CD4-positive, alpha-beta T cell treated with Interleukin-15 for 4 hours (primary cell): ENCODE measurements at places on chromosomes 16 and 17.

DNA sequence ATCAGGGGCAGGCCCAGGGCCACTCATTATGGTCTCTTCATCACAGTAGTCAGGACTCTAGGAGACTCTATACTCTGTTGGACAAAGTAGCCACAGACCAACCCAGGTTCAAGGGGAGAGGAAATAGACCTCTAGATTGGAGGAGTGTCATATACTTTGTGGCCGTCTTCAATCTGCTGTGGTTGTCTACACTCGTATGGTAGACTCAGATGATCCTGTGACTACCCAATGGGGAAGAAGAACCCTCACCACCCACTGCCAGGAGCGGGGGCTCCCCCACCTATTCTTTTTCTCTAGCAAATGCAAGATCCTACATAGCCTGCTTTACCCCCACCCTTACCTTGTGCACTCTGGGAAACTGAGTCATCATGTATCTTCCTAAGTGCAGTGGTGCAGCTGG lies 80.5 kb downstream of the KSR1 start:
- no peak for DNase-seq

DNA sequence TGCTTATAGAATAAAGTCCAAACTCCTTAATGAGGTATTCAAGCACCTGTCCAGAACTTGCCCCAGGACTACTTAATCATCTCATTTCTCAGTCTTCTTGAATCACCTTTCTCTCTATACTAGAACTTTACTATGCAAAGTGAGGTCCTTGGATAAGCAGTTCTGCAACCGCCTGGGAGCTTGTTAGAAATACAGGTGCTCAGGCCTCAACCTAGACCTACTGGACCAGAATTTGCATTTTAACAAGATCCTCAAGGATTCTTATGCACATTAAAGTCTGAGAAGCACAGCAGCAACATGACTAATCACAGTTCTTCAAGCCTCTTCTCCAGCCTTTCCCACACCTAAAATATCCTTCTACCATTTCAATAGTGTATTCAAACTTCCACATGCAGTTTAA lies 61.7 kb downstream of the GRB7 start:
- no peak for DNase-seq

DNA sequence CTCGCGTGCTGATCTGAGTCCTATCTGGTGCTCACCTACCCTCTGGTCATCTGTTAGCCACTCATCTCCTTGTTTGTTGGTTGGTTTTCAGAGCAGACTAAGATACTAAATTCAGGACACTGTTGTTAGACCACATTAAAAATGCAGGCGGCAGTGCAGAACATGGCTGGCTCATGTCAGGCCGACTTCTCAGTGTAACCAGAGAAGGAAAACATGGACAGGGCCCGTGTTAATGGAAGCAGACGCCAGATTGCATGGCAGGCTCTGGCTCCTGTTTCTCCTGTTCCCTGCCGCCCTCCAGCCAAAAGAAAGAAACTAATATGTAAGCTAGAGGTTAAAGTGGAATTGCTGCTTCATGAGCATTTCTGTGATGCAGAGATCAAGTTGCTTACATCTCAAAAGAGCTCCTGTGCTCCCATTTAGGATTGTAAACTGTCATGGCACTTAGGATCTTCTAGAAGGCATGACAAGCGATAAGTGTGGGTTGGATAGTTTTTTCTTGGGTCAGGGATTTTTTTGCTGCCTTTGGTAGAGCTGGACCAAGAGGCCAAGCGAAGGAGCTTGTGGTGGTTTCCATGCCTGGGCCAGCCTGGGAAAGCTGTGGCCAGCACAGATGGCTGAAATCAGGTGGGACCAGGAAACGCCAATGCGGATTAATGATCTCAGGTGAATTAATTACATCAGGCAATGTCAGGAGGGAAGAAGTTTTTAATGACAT lies 56.1 kb downstream of the YPEL2 start:
- DNase-seq, result no peak

DNA sequence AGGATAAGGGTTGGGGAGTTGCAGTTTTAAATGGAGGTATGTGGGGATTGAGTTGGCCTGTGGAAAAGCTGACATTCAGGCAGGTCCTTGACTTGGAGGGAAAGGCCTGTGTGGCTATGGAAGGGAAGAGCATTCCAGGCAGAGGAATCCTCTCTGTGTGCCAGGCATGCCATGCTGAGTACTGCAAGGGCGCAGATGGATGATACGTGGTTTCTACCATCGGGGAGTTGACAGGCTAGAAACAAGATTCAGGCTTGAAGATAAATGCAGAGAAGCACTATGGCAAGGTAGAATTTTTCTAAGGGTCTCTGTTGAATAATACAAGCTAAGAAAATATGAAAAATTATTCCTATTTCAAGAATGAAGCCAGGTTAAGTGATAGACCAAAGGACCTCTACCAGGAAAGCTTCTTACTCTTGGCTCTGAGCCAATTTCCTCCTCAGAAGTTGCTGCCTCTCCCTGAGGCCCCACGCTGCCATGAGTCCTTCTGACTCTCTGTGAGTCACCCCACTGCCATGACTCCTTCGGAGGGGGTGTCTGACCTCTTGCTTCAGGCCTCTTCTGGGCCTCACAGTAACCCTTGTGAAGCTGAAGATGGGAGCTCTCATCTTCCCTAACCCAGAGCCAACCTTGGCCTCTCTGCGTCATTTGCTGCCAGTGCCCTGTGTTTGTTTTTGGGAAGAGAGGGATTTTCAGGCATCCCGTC lies 75.8 kb downstream of the WNT3 start:
- no peak for DNase-seq

- no peak for DNase-seq
Observed at GRCh38 chr17:76243826-76244679, 3.8 kb upstream of the RNF157 start.

DNA sequence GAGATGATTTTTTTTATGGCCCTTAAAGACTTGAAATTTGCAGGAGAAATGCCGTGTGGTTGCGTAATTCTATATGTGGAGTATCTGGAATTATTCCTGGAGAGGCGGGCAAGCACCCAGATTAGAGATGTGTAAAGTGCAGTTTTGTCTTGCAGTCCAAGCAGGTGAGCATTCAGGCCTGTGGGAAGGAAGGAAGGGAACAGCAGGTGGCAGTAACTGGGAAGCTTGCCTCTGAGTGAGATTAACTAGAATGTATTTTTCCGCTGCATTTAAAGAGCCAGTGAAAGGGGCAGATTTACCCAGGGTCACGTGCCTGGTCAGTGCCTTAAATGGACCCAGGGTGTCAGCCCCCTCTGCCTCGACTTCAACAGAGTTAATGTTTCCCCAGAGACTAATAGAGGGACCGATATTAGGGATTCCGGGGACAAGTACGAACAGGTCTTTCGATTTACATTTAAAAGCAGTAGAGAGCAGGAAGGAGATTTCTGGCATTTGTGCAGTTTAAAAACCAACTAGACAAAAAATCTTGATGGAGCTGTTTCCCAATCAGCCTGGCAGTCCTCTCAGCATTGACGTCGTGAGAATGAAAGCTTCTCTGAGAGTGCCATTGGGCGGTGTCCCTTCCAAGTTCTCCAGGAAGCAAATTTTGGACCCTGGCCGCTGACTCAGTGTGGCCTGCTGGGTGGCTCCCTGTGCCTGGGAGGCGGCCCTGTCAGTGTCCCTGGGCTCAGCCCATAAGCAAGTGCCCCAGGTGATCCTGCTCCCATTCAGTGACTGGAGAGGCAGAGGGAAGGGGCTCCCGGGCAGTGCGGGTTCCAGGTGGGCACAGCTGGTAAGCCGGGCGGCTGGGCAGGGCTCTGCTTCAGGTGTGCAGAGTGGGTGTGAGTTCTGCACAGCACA lies 38.2 kb downstream of the KSR1 start:
- DNase-seq, result no peak

DNA sequence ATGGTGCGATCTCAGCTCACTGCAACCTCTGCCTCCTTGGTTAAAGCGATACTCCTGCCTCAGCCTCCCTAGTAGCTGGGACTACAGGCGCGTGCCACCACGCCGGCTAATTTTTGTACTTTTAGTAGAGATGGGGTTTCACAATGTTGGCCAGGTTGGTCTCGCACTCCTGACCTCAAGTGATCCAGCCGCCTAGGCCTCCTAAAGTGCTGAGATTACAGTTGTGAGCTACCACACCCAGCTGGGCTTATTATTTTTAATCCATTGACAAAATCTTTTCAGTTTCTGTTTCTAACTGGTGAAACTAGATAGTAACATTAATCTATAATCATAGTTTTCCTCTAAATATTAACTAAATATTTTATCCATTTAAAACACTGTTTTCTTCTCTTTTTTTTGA lies 5.9 kb downstream of the FAM234A start:
- DNase-seq, result no peak

GRCh38 chr17:50396261-50397110 lies 837 bp downstream of the LRRC59 start:
- no peak for DNase-seq

- DNase-seq, result no peak
Observed at GRCh38 chr17:28145348-28145747, 102.9 kb downstream of the NLK start.

GRCh38 chr17:10052106-10052813 lies 146.1 kb downstream of the GAS7 start:
- no peak for DNase-seq

DNA sequence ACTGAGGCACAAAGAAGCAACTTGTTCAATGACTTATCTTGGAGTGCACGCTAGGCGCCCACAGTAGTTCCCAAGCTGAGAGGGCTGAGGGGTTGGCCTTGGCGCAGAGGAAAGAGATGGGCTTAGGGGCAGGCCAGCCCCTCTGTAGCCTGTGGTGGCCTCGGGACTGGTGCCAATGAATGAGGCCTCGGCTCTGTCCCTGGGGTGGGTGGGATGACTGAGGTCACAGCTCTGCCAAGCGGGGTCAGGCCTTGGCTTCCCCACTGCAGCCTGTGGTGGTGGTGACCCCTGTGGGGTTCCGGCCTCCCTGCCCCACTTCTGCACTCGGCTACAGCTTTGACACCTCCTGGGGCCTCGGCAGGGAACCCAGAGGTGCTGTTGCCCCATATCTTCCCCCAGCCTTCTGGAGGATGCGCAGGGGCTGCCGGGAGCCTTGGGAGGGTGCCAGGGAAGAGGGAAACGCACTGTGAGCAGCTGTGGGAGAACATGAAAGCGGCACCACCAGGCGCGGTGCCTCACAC lies 46.0 kb downstream of the BEAN1 start:
- DNase-seq, result no peak

DNA sequence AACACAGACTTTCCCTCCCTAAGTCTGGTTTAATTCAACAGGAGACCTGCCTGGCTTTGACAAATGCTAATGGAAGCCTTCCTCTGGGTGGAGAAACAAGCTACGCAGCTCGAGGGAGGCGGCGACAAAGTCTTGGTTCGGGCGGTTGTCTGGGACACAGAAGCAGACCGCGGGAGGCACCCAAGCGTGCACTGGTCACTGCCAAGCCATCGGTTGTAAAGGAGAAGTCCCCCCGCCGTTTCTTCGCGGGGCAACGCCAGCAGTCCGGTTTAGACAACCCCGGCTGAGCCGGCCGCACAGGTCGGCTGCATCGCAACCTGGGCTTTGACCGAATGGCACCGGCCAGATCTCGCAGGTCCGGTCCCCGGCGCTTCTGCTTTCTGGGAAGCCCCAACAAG lies 586 bp downstream of the GLYR1 start:
- no peak for DNase-seq

DNA sequence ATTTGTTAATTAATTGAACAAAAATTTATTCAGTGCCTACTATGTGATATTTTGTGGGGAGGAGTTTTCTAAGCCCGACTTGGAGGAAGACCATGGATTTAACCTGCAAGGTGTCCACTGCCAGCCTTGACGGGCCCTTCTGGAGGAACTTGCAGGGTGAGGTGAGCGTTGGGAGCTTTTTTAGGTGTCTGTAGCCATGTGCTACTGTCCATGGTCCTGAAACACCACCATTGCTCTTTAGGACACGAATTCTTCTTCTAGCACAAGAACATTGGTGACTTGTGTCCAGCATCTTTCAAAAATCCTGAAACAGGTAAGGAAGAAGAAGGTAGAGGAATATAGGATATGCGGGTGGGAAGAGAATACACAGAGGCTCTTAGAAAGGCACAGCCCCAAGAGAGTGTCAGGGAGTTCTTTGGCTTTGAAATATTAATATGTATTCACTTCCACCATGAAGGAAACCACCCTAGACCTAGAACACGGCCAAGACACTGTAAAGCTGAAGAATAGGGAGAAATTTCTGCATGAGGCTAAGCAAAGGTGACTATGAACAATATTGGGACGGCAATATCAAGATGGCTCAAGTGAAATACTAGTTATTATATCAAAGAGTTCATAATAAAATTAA lies 27.9 kb upstream of the OR4D1 start:
- peak; percentile 44 for DNase-seq

DNA sequence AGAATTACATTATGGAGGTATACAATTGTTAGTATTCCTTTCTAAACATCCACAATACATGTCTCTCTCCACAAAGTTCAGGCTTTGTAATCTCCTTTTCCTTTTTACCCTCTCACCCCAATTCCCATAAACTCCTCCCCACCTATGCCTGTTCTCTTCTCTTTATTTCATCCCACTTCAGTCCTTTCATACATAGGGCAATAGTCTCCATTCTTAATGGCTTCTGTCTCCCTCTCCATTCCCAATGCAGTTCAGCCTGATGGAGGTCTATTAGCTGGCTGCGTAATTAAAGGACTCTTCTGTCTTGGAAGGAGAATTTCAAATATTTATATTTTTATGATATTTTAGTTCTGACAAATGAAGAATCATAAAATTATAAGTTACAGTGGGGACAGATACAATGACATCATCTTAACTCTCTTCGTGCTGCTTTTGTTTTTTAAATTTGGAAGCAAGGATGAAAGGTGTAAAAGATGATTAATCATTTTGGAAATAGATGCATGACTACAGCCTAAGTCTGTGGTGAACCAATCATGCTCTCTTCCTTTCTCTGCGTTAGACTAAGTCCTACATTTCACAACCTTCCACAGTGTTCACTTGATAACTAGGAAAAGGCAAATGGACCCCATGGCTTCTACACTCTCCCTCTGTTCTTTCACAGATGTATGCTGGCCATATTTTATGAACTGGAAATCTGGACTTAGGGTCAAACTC lies 11.2 kb upstream of the FAM20A start:
- DNase-seq, result no peak

- DNase-seq, result no peak
Observed at GRCh38 chr17:19275457-19276127, 38.4 kb downstream of the EPN2 start.

- DNase-seq, result no peak
Observed at GRCh38 chr17:1762901-1763898, 1.3 kb downstream of the SERPINF1 start.
